ENCODE measurements at places on chromosomes 2 and 18. TPM values are rescaled to one million over a fixed set of nuclear protein-coding genes. Genes with fewer than 3 reads are reported as not detected.

SLC35G4 gene
- not detected for polyA plus RNA-seq

NETO1 gene
- polyA plus RNA-seq: not detected

DPP10 gene
- polyA plus RNA-seq: not detected

RIF1 gene
- polyA plus RNA-seq: 3.9 TPM

KIAA2012 gene
- polyA plus RNA-seq: not detected

ALPI gene
- not detected for polyA plus RNA-seq

CDH20 gene
- 0.07 TPM for polyA plus RNA-seq

ADRA2B gene
- polyA plus RNA-seq: 1.9 TPM

EMILIN2 gene
- polyA plus RNA-seq: 34.8 TPM

COL3A1 gene
- polyA plus RNA-seq: 33.5 TPM

KCMF1 gene
- polyA plus RNA-seq: 39.4 TPM

CHRND gene
- polyA plus RNA-seq: 0.03 TPM

RAB27B gene
- 0.03 TPM for polyA plus RNA-seq

ANKRD62 gene
- not detected for polyA plus RNA-seq

MYOM1 gene
- 174 TPM for polyA plus RNA-seq

EMX1 gene
- polyA plus RNA-seq: 0.01 TPM

FAM117B gene
- 0.49 TPM for polyA plus RNA-seq

L3MBTL4 gene
- polyA plus RNA-seq: 0.95 TPM

FAM161A gene
- 2.4 TPM for polyA plus RNA-seq

DSG1 gene
- 0.07 TPM for polyA plus RNA-seq

RNF152 gene
- polyA plus RNA-seq: 2.7 TPM
